Tongue (tissue), 3 donors: ENCODE measurements at places on chromosomes 16 and 17. TPM values are rescaled to one million over a fixed set of nuclear protein-coding genes. Genes with fewer than 3 reads are reported as not detected.
A peak's percentile ranks its signal among the peaks of the same experiment; 100 is the strongest.

DNA sequence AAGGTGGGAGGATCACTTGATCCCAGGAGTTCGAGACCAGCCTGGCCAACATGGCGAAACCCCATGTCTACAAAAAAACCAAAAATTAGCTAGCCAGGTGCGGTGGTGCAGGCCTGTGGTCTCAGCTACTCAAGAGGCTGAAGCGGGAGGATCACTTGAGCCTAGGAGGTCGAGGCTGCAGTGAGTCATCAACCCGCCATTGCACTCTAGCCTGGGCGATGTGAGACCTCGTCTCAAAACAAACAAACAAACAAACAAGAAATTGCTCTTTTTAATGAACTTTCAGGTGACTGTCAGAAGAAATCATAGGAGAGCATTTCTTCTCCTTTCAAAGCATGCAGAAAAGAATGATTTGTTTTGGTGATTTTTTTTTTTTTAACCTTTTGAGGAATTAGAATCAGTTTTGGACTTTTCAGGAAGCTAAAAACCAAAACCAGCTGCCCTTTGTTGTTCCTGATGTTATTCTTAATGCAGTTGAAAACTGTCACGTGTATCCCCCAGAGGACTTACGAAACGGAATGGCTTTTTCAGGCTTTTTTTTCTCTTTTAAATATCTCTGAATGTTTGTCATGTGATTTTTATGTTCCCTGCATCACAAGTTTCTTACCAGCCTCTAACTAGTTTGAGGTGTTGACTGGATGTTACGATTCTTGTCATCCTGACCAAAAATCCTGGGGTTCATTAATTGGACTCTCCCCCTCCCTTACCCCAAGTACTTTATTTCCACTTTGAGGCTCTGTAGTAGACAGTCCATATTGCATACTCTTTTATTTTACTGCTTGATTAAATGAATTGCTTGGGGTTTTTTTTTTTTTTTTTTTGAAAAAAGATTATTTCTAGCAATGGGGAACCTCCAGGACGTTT, 34.1 kb downstream of the SNX29 start:
- DNase-seq, result no peak

Gene CLEC18B
- 0.41 TPM for total RNA-seq

DNA sequence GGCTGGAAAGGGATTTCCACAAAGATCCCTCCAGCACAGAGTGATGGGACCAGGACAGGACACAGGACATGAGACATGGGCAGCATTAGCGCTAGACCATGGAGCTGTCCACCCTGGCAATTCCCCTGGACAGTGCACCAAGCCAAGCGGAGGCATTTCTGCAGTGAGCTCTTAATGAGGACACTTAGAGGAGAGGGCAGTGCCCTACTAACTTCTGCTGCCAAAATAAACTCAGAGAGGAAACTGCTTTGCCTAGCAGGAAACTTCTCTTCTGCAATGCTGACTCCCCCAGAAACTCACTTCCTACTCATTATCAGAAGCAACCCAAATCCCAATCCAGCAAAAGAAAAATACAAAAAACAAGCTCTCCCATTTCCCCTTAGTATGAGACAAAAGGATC, 119.2 kb downstream of the HS3ST2 start:
- no peak for DNase-seq

Gene ZCCHC14
- 19.2 TPM for total RNA-seq

GRCh38 chr16:27818246-27818645, 245.3 kb downstream of the GSG1L start:
- no peak for DNase-seq

DNA sequence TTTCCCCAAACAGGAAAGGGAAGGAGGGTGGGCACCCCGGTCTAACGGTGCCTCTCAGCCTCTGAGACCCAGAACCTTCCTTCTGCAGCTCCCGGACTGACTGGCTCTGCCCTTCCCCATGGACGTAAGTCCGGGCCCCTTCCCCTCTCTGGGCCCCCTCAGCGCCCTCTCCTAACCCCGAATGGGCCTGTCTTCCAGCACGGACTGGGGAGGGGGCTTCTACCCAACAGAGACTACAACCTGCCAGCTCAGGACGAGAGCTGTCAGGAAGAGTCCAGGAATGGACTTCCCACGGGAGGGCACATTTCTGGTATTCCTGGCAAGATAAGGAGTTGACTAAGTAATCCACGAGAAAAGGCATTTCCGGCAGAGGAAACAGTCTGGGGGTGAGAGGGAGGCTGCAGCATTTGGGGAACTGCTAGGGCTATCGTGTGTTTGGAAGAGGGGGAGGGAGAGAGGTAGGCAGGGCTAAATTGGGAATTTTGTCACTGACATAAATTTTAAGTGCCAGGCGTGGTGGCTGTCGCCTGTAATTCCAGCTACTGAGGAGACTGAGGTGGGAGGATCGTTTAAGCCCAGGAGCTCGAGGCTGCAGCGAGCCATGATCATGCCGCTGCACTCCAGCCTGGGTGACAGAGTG, 12.1 kb upstream of the ALDOA start:
- DNase-seq, result peak; percentile 24

DNA sequence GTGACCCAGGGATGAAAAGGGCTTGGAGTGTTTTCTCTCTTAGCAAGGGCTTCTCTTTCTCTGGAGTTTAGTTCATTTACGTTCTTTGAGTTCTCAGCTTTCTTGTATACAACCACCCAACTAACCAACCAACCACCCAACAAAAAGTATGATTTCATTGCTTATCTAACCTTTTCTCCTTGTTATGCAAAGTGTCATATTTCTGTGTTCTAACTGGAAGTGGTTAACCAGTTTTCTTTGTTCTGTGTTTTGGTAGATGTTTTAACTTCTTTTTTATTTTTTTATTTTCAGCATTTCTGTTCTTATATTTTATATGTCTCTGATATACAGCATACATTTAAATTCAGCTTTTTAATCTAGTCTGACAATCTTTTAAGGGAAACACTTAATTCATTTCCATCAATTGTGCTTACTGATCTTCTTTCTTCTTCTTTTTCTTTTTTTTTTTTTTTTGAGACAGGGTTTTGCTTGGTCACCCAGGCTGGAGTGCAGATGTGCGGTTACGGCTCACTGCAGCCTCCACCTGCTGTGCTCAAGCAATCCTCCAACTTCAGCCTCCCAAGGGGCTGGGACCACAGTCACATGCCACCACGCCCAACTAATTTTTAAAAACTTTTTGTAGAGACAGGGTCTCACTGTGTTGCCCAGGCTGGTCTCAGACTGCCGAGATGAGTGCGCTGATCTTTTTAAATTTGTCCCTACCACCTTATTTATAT, 29.6 kb downstream of the NLK start:
- DNase-seq, result no peak
